ENCODE measurements at places on chromosomes 13 and 19.

GRCh38 chr13:93859716-93860115, 619.8 kb downstream of the DCT start:
- no peak for DNase-seq
- no peaks in the 10 kb centered on the region for H3K36me3 ChIP-seq
- no peaks in the 10 kb centered on the region for H3K4me1 ChIP-seq
- H3K27ac ChIP-seq: no peak overlapping the region
- H3K27me3 ChIP-seq: no peaks in the 10 kb centered on the region

GRCh38 chr13:105273665-105274222, 1261.7 kb downstream of the EFNB2 start:
- H3K27ac ChIP-seq: no peak overlapping the region
- DNase-seq: no peak
- H3K4me1 ChIP-seq: no peaks in the 10 kb centered on the region
- H3K4me3 ChIP-seq: no peak overlapping the region

DNA sequence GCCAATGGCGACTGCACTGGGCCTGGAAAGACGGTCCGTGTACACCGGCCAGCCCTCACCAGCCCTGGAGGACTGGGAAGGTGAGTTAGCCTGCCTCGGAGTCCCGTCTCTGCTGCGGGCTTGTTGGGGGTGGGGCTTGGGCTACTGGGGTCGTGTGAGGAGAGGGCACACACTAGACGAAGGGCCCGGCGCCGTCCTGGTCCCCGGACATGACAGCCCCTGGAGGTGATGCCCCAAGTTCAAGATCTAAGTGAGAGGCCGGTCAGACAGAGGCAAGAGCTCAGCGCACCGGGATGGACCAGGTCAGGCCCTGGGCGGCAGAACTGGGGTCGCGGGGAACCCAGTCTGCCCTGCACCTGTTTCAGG, 1.6 kb downstream of the CILP2 start:
- no peak overlapping the region for H3K27ac ChIP-seq
- no peak overlapping the region for H3K4me3 ChIP-seq
- H3K27me3 ChIP-seq: peaks cover 16% of the 10 kb centered on the region
- H3K4me1 ChIP-seq: peaks cover 24% of the 10 kb centered on the region
- H3K36me3 ChIP-seq: no peaks in the 10 kb centered on the region

- H3K36me3 ChIP-seq: no peaks in the 10 kb centered on the region
- H3K4me3 ChIP-seq: no peak overlapping the region
- no peaks in the 10 kb centered on the region for H3K4me1 ChIP-seq
- no peak overlapping the region for H3K27ac ChIP-seq
- H3K27me3 ChIP-seq: peaks cover 39% of the 10 kb centered on the region
Measured at GRCh38 chr13:99150575-99151361, 49.9 kb upstream of the UBAC2 start.

GRCh38 chr13:94914895-94915294, 202.6 kb upstream of the SOX21 start:
- no peak for DNase-seq
- H3K27me3 ChIP-seq: no peaks in the 10 kb centered on the region

- DNase-seq: peak; percentile 77
- H3K4me1 ChIP-seq: peaks cover 63% of the 10 kb centered on the region
Measured at GRCh38 chr19:4640247-4641000, 1.1 kb downstream of the TNFAIP8L1 start.

DNA sequence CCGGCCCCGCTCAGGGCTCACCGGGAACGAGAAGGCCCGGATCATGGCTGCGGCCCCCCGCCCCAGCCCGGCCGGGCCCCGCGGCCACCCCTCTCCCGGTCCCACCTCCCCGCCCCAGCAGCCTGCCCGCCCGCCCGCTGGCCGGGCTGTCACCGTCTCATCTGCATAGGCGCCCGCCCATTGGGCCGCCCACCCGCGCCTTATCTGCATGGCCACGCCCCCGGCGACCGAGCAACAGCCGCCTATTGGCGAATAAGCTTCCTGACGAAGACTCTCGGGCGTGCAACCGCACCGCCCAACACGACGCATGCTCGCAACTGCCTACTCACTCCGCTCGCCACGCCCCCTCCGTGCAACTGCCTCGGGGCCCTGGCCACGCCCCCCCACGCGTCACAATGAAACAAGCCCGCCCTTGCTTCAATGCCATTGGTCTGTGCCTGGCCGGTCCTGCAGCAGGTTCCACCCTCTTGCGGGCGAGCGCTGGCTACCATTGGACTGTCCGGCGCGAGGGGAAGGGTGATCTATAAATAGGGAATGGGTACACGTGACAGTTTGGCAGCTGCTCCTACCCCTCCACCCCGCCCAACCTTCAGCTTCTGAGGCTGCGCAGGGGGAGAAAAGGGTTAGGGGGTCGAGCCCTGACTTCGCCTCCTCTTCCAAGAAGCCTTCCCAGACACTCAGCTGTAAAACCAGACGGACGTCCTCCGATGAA, at the start of gene DACT3:
Gene DACT3, minus strand, starts transcription at position 163 of the 712 bp plus-strand sequence. Its CDS starts 118 bp downstream, at position 45.
- peak; percentile 100 for DNase-seq
- no peaks in the 10 kb centered on the region for H3K27me3 ChIP-seq
- H3K4me1 ChIP-seq: peaks cover 30% of the 10 kb centered on the region
- peak within 1 kb of the TSS; percentile 69 for H3K27ac ChIP-seq
- H3K4me3 ChIP-seq: peak within 1 kb of the TSS; percentile 70

DNA sequence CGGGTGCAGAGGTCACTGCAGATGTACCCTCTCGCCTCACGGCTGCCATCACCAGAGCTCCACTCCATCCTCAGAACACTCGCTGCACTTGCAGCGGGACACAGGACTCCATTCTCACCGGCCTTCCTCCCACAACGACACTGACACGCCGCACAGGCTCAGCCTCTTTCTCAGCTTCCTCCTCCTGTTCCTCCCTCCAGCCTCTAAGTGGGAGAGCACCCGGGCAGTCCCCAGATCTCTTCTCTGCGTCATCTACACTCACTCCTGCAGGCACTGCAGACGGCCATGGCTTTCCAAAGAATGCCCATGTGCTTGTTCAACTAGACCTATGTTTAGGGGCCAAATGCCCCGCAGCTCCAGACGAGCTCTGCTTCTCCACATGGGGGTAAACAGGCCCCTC, 14.3 kb upstream of the FKRP start:
- peaks cover 2% of the 10 kb centered on the region for H3K4me1 ChIP-seq
- DNase-seq: no peak
- no peak overlapping the region for H3K27ac ChIP-seq
- peaks cover 81% of the 10 kb centered on the region for H3K36me3 ChIP-seq
- no peaks in the 10 kb centered on the region for H3K27me3 ChIP-seq

DNA sequence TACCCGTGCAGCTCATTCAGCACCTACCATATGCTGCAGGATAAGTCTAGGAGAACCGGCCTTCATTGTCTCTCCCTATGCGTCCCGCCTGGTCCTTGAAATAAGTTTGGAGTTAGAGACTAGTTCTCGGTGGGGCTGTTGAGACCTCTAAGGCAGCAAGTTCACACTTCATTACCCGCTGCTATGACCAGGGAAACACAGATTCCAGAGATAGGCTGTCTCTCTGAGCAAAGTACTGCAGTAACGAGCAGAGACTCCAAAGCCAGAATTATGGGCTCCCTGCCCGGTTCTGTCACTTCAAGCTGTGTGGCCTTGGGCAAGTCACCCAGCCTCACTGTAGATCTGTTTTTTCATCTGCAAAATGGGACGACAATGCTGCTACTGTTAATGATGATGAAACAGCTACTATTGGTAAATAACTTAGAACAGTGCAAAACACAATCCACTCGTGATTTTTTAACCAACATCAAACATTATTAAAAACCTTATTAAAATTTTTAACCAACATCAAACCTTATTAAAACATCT, 184.1 kb downstream of the USP12 start:
- no peak for DNase-seq
- no peaks in the 10 kb centered on the region for H3K27me3 ChIP-seq
- no peak overlapping the region for H3K4me3 ChIP-seq
- no peak overlapping the region for H3K27ac ChIP-seq
- H3K36me3 ChIP-seq: no peaks in the 10 kb centered on the region
- H3K4me1 ChIP-seq: peaks cover 47% of the 10 kb centered on the region

DNA sequence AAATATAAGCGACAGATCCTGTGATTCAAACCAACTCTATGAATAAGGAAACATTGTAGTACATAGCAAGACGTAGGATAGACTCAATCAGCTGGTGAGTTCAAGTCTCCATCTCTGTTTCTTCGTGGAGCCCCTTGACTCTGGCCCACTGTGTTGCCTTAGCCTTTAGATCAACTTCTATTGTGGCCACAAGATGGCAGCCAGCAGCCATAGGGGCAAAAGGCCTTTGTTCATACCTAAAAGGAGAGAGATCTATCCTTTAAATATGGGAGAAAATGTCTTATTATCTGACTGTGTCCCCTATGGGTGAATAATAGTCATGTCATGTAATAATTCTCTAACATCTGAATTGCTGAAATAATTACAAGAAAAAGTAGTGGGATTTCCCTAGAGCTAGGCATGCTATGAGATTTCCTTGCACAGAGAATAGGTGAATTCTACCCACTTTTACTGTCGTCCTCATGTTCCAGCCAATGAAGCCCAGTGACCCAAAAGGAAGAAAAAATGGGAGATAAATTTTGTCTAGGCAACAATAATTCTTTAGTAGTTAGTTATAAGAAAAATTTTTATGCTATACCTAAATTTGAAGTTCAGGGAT, 129.4 kb downstream of the PCDH20 start:
- DNase-seq: peak; percentile 27
- H3K27me3 ChIP-seq: no peaks in the 10 kb centered on the region
- H3K4me1 ChIP-seq: no peaks in the 10 kb centered on the region
- no peak overlapping the region for H3K4me3 ChIP-seq
- H3K36me3 ChIP-seq: no peaks in the 10 kb centered on the region

- H3K4me1 ChIP-seq: no peaks in the 10 kb centered on the region
- H3K27ac ChIP-seq: no peak overlapping the region
- no peak for DNase-seq
- H3K4me3 ChIP-seq: no peak overlapping the region
- H3K36me3 ChIP-seq: peaks cover 89% of the 10 kb centered on the region
Measured at GRCh38 chr19:19052921-19053320, 10.9 kb upstream of the SLC25A42 start.

- peaks cover 7% of the 10 kb centered on the region for H3K4me1 ChIP-seq
- H3K27me3 ChIP-seq: no peaks in the 10 kb centered on the region
- H3K4me3 ChIP-seq: peak overlapping the region; percentile 73
- DNase-seq: no peak
Measured at GRCh38 chr19:58279925-58280316, 1.2 kb downstream of the ZNF8 start.

All from stomach (tissue), 19 donors.